NCI-H1930 (cell line): ENCODE measurements at places on chromosomes 11 and 22.

- no peak for DNase-seq
Observed at GRCh38 chr11:10026514-10026913, 267.5 kb downstream of the SBF2 start.

- no peak for DNase-seq
Observed at GRCh38 chr11:69232821-69233743, 60.9 kb upstream of the MYEOV start.

GRCh38 chr11:46390331-46391171 is 1.0 kb downstream of the CHRM4 start:
- DNase-seq, result no peak

- no peak for DNase-seq
Observed at GRCh38 chr11:107785401-107785800, 73.2 kb downstream of the SLC35F2 start.

GRCh38 chr11:19552161-19552560 is 160.5 kb upstream of the NAV2 start:
- no peak for DNase-seq

DNA sequence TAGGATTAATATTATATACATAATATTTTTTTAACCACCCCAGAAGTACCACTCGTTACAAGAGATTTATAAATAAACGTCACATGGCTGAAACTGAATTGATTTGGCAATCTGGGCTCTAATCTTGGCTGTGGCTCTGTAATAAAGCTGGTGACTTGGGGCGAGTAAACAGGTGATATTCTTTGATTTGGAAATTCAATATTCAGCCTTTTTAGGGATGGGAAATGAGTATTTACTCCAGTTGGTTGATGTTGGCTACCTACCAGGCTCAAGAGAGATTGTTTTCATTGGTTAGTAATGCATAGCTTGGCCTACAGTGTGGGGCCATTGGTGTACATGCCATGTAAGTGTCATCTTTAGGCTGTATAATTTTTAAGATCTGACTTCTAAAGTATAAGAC is 117.7 kb upstream of the SORL1-AS1 start:
- DNase-seq, result no peak

DNA sequence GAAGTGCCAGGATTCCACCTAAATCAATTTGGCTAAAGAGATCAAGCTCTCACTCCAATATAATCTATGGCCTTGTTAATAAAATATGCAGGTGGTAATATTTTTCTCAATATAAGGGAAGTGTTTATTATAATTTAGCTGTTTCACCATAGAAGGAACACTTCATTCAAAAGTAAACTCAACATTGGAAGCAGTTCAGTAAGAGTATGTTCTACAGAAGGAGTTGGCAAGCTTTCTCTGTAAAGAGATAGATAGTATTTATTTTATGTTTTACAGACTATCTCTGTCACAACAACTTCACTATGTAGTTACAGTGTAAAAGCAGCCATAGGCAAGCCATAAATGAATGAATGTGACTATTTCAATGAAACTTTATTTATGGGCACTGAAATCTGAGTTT is 313.6 kb upstream of the ANO3 start:
- DNase-seq, result no peak

DNA sequence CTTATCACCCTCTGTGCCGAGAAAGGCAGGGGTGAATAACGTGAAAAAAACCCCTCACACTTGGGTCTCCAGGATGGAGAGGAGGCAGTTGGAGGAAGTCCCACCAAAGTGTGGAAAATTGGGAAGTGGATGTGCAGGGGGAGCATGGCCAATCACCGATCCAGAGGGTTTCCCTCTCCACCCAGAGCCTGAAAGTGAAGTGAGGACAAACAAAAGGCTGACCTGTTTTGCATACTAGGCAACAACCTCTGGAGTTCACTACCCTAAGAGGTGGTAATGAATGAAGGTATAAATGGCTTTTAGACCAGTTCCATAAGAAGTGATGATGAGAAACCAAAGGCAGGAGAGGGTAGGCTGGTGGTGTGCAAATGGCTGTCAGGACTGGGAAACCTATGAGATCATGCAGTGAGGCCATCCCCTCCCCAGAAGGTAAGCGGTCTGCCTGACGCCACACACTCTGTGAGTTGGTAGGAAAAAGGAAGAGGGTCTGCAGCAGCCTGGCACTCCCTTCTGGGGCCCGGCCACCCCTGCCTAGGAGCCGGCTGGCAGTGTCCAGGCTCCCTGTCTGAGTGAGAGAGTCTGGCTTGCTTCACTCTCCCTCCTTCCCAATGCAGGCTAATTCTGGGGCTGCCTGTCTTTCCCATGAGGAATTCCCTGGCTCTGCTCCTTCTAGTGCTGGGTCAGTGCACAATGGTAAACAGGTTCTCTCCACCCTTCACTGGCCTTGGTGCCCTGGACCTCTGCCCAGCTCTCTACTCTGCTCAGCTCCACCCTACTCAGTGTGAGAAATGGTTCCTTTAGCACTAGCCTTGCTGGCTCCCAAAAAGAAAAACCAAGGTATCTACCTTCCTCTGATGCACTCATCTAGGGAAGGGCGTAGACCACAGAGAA is 15.6 kb downstream of the TBC1D10A start:
- DNase-seq, result no peak

DNA sequence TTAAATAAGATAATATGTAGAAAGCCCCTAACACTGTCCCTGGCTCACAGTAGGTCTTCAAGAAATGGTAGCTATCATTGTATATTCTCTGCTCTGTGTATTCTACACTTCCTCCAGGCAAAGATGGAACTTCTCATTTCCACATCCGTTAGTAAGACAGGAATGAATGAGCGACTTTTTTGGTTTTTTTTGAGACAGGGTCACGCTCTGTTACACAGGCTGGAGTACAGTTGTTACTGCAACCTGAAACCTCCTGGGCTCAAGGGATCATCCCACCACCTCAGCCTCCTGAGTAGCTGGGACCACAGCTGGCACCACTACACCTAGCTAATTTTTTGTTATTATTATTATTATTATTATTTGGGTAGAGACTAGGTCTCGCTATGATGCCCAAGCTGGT is 2.3 kb upstream of the CLPB start:
- DNase-seq, result no peak

- DNase-seq, result no peak
Observed at GRCh38 chr11:58573451-58574104, 2.1 kb downstream of the LPXN start.

DNA sequence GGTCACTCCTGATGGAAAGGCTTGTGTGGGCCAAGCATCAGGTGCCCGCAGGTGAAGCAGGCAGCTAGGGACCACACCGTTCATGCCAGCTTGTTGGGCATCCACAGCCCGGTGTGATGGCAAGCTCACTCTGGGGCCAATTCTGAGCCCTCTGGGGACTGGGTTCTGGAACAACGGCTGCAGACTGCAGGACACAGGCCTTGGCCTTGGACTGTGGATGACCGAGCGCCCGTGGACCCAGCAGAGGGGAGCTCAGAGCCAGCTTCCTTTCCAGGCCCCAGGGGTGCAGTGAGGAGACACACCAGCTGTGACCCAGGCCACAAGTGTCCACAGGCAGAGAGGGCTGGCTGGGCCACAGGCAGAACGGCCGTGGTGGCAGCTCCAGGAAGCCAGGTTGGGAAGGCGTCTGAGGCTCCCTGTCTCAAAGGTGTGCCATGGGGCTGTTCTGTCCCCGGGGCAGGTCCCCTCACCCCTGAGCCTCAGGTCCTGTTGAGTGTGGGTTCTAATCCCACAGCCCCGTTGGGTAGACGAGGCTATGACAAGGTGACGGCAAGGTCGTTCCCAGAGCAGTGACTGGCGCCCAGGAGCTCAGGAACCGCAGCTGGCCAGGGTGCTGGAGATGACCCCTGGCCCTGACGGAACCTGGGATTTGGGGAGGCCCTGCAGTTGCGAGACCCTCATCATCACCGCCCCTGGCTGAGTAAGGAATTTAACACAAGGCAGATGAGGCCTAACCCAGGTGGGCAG is 1079.4 kb downstream of the BRD1 start:
- no peak for DNase-seq

DNA sequence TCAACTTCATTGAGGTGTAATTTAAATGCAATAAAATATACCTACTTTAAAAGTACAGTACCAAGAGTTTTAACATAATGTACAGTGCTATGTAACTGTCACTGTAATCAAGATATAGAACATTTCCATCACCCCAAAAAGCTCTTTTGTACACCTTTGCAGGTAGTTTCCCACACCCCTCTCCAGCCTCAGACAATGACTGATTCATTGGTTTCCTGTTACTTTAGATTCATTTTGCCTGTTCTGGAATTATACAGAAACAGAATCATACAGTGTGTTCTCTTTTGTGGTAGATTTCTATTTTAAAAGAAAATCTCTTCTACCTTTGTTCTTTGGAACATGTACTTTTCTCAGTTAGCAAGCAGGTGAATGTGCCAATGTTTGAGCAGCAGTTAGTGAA is 38.2 kb downstream of the SHISA8 start:
- DNase-seq, result no peak

- DNase-seq, result no peak
Observed at GRCh38 chr11:47589584-47589976, 3.1 kb downstream of the FAM180B start.

DNA sequence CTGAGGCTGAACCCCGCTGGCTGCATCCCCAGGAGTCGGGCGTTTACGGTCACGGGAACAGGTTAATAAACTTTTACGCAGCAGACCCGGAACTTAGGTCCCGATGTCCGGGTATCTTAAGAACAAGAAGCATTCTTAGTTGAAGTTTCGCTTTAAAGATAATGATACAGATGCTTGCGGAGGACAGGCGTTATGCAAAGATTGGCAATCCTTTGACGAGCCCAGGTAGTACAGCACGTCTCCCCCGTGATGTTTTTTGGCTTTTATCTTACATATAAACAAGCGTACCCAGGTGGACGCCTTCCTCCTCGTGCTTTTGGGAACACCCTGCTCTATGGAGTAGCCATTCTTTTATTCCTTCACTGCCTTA is 871 bp upstream of the TOLLIP start:
- DNase-seq, result no peak

GRCh38 chr22:38087855-38088254 is 3.9 kb upstream of the SLC16A8 start:
- no peak for DNase-seq

GRCh38 chr11:87301785-87302540 is 264.2 kb downstream of the TMEM135 start:
- DNase-seq, result no peak

- DNase-seq, result no peak
Observed at GRCh38 chr11:117818041-117818873, 6.3 kb downstream of the FXYD2 start.
